ENCODE measurements at places on chromosomes 3 and 15. TPM values are rescaled to one million over a fixed set of nuclear protein-coding genes. Genes with fewer than 3 reads are reported as not detected.

The EPHA3 gene
- total RNA-seq = 0.07 TPM

The AHSG gene
- not detected for total RNA-seq

The ARGFX gene
- total RNA-seq = not detected

DNA sequence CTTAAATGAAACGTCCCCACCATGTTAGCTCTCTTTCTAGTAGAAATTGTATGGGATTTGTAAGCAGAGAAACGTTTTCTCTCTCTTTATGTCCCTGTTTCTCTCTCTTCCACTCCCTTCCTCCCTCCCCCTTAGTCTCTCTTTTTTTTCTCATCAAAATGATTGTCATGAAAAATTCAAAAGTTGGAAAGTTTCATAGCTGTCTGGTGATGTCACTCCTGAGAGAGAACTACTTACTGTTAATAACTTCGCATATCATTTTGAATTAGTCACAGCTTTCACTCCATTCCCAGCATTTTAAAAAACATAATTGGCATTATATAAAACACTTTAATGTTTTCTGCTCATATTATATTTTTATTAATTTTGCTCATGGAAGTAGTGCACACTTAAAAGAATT, 331.1 kb downstream of the C3orf38 start:
- no peak for DNase-seq

- DNase-seq = no peak
These were observed 66.1 kb upstream of the PFN2 start for GRCh38 chr3:150036780-150037179.

GRCh38 chr3:19769694-19770093, 164.3 kb downstream of the EFHB start:
- no peak for DNase-seq

GRCh38 chr3:113212150-113212843, 940 bp downstream of the BOC start:
- peak; percentile 41 for DNase-seq
